Urinary bladder (tissue), 4 donors: ENCODE measurements at places on chromosomes 7 and 10. TPM values are rescaled to one million over a fixed set of nuclear protein-coding genes. Genes with fewer than 3 reads are reported as not detected.

GRCh38 chr10:110918643-110919348 lies at the start of gene BBIP1:
TSS of gene BBIP1 (minus strand) at chr10:110919180. CDS start at chr10:110918157, 1,023 bp downstream.
- peak; percentile 99 for DNase-seq

GRCh38 chr7:27680610-27681009 lies 17.9 kb upstream of the HIBADH start:
- DNase-seq = no peak

DNA sequence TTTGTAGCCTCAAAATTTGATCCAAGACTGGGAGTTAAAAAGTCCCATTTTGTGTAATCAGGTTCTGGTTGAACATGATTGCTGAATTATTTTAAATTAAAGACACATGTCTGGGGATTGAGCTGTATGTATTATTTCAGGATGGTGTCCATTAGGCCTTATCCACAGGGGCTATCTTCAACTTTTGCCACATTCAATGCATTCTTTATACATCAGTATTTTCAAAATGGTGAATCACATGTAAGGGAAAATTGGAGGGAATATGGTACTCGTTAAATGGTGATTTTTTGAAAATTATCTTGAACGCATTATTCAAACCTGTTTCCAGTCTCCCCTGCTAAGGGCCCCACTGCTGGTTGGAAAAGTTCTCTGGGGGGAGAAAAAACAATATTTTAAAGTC lies 367.7 kb upstream of the NPVF start:
- DNase-seq = no peak

DNA sequence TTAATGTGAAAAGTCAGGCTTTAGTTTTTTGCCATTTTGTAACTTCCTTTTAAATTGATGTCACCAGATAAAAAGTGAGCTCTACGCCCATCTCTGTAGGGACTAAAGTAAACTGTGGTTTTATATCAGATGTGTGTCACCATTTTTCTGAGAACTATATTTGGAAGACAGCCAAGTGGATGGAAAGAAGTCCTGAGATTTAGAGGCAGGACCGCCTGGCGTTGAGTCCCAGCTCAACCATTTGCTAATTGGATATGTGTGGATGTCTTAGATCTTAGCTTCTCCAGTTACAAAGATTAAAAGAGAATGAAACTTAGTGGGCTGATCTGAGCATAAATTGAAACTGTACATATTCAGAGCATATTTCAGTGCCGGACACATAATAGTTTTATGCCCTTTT lies 691.6 kb upstream of the CELF2 start:
- DNase-seq = no peak

DNA sequence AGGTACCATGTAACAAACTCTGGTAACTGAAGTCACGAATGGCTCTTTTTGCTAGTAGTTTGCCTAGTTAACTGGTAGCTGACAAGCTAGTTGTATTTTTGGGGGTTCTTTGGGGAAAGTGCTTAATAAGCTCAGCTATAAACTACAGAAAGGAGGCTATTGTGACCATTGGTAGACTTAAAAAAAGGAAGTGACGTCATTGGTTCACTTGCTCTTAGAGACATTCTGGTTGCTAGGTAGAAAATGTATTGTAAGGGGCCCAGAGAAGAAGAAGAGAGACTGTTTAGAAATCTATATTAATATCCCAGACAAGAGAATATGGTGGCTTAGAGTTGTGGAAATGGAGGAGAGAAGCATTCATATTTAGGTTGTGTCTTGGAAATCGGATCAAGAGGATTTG lies 103.0 kb downstream of the NXPH1 start:
- DNase-seq = no peak

DNA sequence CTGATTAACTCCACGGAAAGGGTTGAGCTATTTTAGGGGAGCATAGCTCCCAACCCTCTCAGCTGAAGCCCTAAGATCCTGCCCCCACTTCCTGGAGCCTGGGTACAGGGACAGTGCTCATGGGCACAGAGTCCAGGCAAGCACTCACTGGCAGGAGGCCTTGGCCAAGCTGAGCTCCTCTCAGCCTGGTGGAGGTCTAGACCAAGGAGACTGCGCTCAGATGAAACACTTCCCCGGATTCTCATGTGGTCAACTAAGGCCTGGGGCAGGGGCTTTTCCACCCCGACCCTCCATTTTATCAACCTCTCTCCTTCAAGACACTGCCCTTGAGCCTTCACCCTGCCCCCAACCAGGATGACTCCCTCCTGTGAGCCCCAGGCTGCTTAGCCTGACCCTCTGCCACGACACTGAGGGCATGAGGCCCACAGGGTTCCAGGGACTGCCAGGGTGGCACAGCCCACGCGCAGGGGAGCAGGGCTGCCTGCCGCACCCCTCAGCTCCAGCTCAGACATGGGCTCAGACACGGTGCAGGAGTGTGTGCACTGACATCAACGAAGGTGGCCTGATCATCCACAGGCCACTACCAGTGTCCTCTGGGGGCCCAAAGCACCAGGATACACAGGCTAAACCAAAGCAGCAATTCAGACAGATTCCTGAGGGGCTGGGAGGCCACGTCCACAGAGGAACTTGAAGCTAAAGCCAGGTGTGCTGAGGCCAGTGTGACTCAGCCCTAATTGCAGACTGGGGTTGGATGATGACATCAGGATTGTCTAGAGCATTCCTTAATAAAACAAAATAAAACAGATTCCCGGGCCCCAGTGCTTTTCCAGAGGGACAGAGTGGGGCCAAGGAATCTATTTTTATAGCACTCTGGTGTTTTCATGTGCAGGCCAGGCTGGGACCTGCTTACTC lies 18.8 kb downstream of the CHAT start:
- DNase-seq = no peak

GRCh38 chr10:93716766-93717165 lies 14.4 kb upstream of the FRA10AC1 start:
- no peak for DNase-seq

Gene POLR3A
- 14.5 TPM for total RNA-seq

Gene TACR2
- 4.5 TPM for total RNA-seq

Gene ELAPOR2
- total RNA-seq = 14.6 TPM

Gene CLDN3
- total RNA-seq = 0.21 TPM

Gene CALML3
- not detected for total RNA-seq
